SK-N-MC (cell line): ENCODE measurements at places on chromosomes 2 and 18.

- no peak for DNase-seq
These were observed 8.1 kb upstream of the DSC3 start for GRCh38 chr18:31050635-31051034.

GRCh38 chr2:216877085-216877484 lies 17.2 kb upstream of the TNP1 start:
- DNase-seq = no peak

DNA sequence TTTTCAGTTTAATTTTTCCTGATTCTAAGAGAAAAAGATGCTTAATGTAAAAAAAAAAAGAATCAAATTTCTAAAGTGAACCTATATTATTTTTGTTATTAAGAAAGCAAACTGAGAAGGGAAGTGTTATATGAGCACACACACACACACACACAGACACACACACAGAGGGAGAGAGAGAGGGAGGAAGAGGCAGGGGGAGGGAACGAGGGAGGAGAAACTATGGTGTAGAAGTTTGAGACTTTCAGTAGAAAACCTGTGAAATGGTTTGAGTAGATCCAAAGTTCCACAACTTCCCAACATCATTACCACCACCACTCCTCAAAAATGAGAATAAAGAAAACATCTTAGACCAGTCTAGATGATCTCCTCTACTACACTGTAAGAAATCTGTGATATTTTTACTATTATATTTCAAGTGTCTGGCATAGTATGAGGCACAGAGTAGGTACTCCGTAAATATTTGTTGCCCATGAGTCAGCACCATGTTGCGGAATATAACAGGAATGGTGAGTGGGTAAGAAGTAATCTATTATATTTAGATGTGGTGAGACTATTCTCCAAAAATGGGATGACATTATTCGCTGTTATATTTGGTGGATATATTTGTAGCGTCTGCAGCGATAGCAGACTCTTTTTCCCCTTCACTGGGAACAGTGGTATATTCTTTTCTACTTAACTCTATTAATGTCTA lies 149.4 kb upstream of the DNMT3A start:
- no peak for DNase-seq

DNA sequence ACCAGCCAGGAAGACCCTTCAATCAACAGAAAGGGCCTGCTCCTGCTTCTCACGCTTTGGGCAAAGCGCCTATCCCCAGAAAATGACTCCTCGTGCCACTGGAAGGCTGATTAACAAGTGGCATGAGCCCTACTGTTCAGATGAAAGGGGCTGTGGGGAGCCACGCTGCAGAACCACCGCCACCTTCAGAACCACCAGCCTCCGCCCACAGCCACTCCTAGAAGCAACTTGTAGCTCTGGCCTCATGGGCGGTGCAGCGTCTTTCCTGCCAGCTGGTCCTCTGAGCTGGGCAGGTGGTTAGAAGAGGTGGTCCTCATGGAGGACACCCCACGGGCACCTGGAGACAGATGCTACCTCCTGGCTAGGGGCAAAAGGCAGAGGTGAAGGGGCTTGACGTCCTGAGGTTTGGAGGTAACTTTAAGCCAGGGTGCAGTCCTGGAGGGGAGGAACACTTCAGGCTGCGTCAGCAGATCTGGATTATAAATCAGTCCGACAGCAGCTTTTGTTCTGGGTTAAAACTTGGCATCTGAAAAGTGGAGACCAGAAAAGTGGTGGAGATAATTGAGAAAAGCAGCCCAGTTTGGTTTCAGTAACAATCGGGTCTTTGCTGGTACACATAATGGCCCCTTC lies 861 bp upstream of the SEMA4C start:
- DNase-seq = no peak
